Spinal cord (tissue), 10 donors: ENCODE measurements at places on chromosomes 13 and 19. TPM values are rescaled to one million over a fixed set of nuclear protein-coding genes. Genes with fewer than 3 reads are reported as not detected.
A peak's percentile ranks its signal among the peaks of the same experiment; 100 is the strongest.

DNA sequence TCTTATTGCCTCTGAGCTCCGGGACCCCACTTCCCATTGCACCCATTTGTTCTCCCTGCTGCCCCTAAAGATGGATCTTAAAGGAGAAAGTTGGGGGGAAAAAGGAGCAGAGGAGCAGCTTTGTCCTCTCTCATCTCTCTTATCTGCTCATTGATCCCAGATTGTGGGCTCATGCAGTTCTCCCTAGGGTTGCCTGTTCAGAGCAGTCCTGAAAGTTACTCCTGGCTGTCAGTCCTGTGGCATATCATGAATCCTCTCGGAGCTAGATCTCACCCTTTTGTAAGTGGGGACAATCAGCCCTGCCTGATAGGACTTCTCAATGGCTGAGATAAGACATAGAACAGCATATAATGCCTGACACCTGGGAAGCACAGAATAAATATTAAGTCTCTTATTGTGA lies 440.3 kb downstream of the IRS2 start:
- no peak for DNase-seq

DNA sequence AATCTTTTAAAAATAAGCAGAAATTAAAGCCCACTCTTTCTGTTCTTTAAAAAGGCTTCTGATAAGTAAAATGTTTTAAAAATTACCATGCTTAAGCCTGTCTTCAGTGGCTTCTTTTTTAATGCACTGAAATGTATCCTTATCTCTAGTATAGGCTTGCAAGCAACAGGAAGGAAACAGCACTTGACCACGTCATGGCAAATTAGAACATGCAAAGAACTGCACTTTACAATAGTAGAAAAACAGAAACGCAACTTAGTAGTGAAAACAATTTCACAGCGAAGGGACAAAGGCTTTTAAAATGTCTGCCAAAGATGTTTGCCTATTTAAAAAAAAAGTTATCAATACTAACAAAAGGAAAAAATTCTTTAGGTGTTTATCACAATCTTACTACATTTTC lies 36.3 kb downstream of the ELF1 start:
- DNase-seq: no peak

DNA sequence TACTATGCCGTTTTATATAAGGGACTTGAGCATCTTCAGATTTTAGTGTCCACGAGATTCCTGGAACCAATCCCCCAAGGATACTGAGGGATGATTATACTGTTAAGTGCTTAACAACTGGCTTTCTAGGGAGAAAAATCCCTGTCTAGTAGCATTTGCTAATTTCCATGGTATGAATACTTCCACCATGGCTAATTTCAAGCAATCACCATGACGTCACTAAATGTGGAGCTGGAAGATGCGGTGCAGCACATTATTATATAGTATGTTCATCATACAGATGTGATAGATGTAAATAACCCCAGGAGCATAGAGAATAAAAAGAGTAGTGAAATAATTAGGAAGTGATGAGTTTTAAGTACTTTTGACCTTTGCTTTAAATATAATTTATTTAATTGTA lies 72.7 kb downstream of the SIAH3 start:
- DNase-seq: no peak

- no peak for DNase-seq
Measured at GRCh38 chr13:27064252-27064995, 107.2 kb downstream of the USP12 start.

DNA sequence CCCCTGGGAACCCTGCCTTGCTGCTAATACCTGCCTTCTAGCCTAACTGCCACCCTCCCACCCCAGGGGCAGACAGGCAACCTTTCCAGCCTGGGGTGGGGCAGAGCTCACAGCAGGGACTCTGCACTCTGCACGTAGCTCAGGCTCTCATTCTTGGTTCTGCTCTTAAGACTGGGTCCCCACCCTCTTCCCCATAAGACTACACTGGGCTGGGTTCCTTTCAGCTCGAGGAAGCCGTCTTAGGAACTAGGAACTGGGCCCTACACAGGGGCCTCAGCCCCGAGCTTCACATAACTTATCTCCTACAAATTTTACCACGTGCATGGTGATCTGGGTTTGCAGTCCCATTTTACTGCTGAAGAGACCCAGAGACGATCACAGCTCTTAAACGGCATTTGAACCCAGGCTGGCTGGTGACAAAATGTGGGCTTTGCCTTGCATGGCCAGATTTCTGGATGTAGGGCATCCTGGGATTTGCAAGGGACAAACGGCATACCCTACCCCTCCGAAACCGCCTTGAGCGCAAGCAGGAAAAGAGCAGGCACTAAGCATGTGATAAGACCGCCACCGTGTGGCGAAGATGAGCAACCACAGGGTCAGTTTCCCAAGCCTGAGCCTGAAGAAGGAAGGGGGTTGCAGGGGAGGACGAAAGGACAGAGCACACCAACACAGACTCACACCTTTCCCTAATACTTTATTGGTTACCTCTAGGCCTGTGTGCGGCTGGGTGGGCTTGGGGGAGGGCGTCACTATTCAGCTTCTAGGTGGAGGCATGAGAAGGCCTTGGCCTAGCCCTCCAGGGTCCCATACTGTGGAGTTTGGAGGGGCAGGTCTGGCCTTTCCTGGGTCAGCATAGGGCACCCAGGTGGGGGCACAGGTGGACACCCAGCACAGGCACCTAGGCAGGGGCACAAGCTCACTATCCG lies 5.1 kb downstream of the JUNB start:
- DNase-seq: peak; percentile 75

DNA sequence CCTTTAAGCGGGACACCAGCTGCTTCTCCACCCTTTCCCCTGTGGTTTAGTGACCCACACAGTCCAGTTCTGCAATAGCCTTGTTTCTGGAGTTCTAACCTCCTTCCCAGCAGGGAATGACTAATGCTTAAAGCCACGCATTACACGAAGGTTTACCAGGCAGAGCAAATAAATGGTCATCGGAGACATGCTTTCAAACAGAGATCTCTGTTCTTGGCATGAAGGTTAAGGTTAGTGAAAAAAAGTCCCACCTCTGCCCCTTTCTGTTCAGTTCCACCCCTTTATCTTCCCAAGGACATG lies 25.3 kb upstream of the MEDAG start:
- DNase-seq: no peak

DNA sequence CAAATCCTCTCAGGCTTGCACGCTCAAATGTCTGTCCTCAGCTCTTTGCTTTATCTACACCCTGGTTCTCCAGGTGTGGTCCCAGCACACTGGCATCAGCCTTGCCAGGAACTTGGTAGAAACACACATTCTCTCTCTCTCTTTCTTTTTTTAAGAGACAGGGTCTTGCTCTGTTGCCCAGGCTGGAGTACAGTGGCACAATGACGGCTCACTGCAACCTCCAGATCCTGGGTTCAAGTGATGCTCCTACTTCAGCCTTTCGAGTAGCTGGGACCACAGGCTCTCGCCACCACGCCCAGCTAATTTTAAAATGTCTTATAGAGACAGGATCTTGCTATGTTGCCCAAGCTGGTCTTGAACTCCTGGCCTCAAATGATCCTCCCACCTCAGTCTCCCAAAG lies 20.8 kb downstream of the ADGRL1 start:
- no peak for DNase-seq

DNA sequence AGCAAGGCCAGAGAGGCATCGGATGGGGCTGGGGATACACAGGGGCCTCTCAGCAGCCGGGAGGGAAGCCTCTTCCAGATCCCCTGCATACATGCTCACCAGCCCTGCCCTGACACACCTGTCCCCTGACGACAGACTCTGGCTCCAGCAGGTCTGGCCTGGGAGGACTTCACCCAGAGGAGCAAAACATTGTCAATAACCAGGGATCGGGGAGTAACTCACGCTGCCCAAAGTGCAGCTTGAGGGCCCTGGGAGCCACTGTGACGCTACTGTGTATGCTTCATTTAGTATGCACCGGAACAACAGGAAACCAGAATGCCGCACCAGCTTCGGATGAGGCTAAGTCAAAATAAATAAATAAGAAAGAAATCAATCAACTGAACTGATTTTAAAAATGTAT lies 12.4 kb upstream of the CD22 start:
- DNase-seq: no peak

DNA sequence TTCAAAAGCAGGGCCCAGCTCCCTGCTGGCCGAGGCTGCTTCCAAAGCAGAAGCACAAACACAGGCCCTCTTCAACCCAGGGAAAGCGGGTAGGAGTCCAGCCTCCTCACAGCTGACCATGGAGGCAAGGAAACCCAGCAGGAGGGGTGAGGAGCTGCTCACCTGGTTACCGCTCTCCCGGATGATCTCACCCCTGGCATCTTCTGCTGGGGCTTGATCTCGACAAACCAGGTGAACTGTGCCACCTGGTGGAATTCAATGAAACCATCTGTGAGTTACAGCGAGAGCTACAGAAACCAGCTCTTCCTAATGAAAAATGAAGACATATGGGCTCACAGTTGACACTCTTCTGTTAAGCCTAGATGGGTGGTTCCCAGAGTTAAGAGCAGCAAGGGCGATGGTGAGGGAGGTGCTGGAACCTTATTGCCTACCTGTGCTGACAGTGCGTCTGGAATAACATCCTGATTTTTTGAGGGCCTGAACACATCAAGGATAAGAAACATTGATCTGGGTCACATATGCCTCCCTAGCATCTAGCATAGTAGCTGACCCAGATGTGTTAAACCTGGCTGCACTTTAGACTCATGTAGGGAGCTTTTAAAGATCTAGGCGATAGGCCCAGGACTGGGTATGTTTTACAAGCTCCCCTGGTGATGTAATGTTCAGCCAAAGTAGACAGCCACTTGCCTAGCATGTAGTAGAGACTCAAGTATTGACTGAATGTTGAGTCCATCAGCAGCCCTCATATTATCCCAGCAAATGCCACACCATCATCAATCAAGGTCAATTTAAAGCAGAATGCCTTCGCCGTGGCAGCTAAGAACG lies 6.1 kb downstream of the DHRS12 start:
- DNase-seq: no peak

DNA sequence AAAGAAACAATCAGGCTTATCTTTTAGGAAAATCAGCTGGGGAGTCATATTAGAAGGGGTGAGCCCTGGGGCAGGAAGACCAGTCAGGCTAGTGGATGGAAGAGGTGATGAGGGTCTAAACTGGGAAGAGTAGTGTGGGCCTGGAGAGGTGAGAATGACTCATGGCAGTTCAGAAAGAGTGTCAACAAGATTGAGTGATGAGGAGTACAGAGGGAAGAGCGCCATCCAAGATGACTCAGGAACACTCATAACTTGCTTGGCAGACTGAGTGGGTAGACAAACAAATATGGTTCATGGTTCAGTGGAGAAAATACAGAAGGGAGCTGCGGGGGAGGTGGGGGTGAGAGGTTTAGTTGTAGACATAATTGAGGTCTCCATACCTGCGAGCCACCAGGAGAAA lies 17.3 kb upstream of the CLDN10 start:
- no peak for DNase-seq

GRCh38 chr13:33251131-33251661 lies 34.4 kb downstream of the STARD13 start:
- peak; percentile 49 for DNase-seq

- DNase-seq: no peak
Measured at GRCh38 chr19:14672188-14672872, 2.3 kb downstream of the ADGRE3 start.

DNA sequence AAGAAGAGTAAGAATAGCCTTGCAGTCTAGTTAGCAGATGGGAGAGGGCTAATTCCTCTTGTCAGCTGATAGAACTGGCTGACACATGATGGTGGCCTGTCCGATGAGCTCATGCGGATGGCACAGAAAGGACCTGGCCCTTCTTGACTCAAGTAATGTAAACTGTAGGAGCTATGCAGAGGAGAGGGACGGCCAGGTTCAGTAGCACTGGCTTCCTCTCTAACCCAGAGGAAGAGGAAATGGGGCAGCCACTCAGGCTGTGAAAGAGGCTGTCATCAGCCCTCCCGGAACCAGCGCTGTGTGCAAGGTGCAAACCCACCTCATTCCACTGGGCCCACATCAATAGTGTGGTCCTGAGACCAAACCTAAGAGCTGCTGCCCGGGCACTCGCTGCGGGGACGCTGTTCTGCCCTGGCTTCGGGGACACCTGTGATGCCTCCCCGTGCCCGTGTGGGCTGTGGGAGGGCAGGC lies 30.8 kb upstream of the USE1 start:
- DNase-seq: no peak

GRCh38 chr19:14786421-14786851 lies 8.1 kb upstream of the ADGRE2 start:
- DNase-seq: no peak

- no peak for DNase-seq
Measured at GRCh38 chr13:25756912-25757311, 294.9 kb downstream of the SHISA2 start.

- no peak for DNase-seq
Measured at GRCh38 chr19:609004-609346, 19.3 kb downstream of the HCN2 start.

GRCh38 chr19:1257475-1258162 lies 9.2 kb downstream of the MIDN start:
- DNase-seq: no peak

DNA sequence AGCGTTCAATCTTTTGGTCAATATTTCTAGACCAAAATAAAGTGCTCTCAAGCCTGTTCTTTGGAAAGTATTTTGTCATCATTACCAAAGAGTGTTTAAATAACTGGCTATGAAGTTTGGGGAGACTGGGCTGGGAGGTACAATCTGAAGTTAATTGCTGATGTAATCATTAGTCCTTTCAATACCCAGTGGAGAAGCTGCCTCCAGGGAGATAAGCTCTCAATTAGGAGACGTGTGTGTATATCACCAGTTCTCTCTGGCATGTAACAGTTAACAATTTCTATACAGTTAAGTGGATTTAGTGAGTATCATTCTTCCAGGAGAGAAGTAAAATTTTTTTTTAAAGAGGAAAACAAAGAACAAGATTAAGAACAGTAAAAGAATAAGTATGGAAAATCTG lies 1.4 kb downstream of the COL4A1 start:
- no peak for DNase-seq

- DNase-seq: no peak
Measured at GRCh38 chr13:59458908-59459579, 704.7 kb downstream of the DIAPH3 start.

GRCh38 chr13:72205773-72206172 lies 338.8 kb upstream of the DACH1 start:
- DNase-seq: no peak

- DNase-seq: peak; percentile 53
Measured at GRCh38 chr19:6092329-6093286, 17.7 kb downstream of the RFX2 start.

Gene ZNF665
- 8.5 TPM for total RNA-seq

Gene NPAS1
- 0.69 TPM for total RNA-seq

Gene INTS6
- 36.5 TPM for total RNA-seq

Gene LACC1
- total RNA-seq: 6.2 TPM

Gene ZNF578
- total RNA-seq: 15.5 TPM

Gene GNG7
- total RNA-seq: 6.2 TPM

Gene C1QTNF9
- 0.22 TPM for total RNA-seq

Gene FBN3
- total RNA-seq: 7.5 TPM

Gene CYTH2
- total RNA-seq: 49.8 TPM

Gene ZNF808
- 26.1 TPM for total RNA-seq

Gene MBD3L2
- not detected for total RNA-seq

Gene THSD8
- not detected for total RNA-seq

Gene TRIM28
- total RNA-seq: 203 TPM

Gene KLK2
- 0.10 TPM for total RNA-seq
